M059J (cell line): ENCODE measurements at places on chromosomes 4 and X.

- DNase-seq, result peak; percentile 98
Observed at GRCh38 chrX:39755143-39756032, 342.4 kb downstream of the BCOR start.

GRCh38 chrX:52811065-52811625 lies at the start of gene XAGE5:
TSS of gene XAGE5 (plus strand) at chrX:52811287. CDS start at chrX:52812567, 1,280 bp downstream.
- DNase-seq, result no peak

- DNase-seq, result no peak
Observed at GRCh38 chr4:1031956-1032795, 20.8 kb downstream of the FGFRL1 start.

- DNase-seq, result peak; percentile 66
Observed at GRCh38 chrX:136166221-136166855, 19.0 kb downstream of the FHL1 start.

- DNase-seq, result no peak
Observed at GRCh38 chr4:65399084-65399483, 271.2 kb downstream of the EPHA5 start.

DNA sequence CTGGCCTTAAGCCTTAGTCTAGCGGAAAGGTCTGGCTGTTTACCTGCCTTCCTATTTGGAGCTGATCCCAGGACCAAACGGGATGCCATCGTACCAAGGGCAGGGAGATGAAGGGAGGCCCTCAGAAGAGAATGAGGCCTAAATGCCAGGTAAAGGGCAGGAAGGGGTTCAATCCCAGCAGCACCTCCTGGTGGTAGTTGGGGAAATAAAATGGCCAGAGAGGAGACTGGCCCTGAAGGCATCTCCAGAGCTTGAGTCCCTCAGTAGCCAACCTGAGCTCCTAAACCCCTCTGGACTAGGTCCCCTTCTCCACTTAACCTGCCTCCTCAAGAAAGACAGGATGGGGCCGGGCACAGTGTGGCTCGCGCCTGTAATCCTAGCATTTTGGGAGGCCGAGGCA lies 53.7 kb downstream of the KDM5C start:
- DNase-seq, result no peak

DNA sequence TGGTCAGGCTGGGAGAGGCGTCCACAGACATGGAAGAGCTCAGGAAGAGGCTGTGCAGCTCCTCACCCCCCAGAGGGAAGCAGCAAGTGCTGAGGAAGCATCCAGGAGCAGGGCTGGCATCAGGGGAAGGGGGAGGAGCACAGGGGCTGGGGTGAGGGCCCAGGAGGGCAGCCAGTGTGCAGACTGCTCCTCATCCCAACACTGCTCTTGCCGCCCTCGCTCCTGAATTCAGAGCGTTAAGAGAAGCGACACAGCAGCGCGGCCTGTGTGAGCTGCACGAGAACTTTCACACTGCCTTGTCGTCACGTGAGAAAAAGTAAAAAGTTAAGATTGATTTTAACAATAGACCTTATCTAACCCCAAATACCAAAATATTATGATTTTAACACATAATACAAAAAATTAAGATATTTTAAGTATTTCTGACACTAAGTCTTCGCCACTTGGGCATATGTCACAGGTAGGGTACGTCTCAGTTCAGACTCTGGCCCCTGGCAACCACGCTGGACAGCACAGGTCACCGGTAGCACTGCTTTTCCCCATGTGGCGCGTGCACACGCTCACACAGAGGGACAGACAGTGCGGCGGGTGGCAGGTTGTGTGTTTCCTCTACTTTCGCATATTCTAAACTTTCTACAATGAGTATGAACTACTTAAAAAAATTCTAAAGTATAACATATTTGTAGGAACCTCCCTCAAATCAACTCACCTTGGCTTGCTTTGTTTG lies 19.7 kb downstream of the NOP14 start:
- DNase-seq, result no peak

DNA sequence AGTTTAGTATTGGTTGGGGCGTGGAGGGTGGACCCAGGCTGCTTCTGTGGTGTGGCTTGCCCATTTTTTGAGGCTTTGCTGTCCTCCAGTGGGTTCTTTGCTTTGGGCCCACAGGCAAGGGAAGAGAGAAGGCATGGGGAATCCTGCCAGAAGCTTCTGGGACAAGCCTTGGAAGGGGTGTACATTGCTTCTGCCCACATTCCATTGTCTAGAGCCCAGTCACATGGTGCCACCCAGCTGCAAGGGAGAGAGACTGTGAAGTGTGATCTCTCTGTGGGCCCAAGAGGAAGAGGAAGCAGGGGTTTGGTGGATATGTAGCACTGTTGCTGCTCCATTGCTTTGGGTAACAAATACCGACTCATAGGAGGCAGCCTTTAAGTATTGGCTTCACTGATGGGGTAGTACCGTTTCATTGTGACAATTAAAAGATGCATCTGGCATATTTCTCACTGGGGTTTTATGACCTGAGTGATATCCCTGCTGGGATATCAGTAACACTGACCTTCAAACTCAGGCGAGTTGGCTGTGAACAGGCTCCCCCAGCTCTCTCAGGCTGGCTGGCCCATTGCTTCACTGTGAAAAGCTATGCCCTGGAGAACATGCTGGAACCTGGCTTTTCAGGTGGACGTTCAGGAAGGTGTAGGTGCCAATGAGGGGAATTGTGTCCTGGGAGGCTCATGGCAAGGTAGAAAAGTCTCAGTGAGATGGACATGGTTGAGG lies 85.9 kb downstream of the CLDN34 start:
- DNase-seq, result peak; percentile 29

DNA sequence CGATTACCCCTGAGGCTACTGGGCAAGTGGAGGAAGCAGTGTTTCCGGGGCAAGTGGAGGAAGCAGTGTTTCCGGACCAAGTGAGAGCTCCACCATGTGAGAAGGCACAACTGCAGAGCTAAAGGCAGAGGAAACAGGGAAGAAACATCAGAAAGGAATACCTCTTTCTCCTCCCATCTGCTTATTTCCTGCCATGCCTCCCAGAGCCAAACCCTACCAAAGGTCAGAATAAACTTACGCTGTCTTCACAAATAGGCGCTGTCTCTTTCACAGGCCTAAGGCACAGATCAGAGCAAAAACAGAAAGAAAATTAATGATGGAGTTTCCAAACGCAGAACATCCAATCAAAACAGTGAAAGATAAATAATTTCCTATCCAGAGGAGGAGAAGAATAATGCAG lies 153.0 kb downstream of the ATOH1 start:
- DNase-seq, result no peak

GRCh38 chr4:8294036-8294435 lies 24.5 kb downstream of the HTRA3 start:
- DNase-seq, result no peak

- DNase-seq, result no peak
Observed at GRCh38 chr4:133929531-133930239, 271.9 kb downstream of the PABPC4L start.

GRCh38 chr4:155609455-155610059 lies 57.1 kb upstream of the GUCY1A1 start:
- no peak for DNase-seq

- no peak for DNase-seq
Observed at GRCh38 chr4:126251169-126251568, 936.4 kb downstream of the FAT4 start.

- no peak for DNase-seq
Observed at GRCh38 chrX:153527208-153527607, 9.8 kb downstream of the ATP2B3 start.

- DNase-seq, result no peak
Observed at GRCh38 chr4:157803845-157804521, 368.8 kb downstream of the GASK1B start.

- DNase-seq, result peak; percentile 41
Observed at GRCh38 chrX:153305972-153306371, 15.6 kb downstream of the PNMA6F start.

DNA sequence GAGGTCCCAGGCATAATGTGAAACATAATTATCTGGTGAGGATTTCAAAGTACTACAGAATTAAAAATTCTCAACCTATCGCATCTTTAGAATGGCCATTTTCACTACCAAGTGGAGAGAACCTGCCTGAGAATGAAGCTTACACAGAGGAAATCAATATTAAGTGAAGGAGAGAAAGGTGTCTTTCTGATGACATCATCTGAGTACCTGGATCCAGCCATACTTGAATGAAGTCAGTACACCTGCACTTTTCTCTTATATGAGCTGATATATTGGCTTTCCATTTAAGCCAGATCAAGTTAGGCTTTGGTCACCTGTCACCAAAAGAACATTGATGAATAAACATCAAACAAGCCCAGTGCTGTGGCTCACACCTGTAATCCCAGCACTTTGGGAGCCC lies 118.9 kb upstream of the MED14 start:
- no peak for DNase-seq

DNA sequence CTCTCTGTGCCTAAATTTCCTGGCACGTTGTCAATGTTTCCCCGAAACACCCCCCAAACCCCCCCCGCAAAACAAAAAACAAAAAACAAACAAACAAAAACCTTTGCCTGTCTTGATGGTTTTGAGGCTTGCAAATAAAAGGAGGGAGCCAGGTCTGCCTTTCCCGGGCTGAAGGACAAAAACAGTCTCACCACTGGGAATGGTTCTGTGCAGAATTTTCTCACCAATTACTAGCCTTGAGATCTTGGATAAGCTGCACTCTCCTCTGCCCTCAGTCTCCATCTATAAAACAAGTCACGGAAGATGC lies 15.5 kb downstream of the NKX3-2 start:
- no peak for DNase-seq

- DNase-seq, result no peak
Observed at GRCh38 chr4:57158762-57159161, 48.6 kb upstream of the IGFBP7 start.

GRCh38 chr4:152162331-152162697 lies 373.6 kb downstream of the FBXW7 start:
- DNase-seq, result peak; percentile 27

DNA sequence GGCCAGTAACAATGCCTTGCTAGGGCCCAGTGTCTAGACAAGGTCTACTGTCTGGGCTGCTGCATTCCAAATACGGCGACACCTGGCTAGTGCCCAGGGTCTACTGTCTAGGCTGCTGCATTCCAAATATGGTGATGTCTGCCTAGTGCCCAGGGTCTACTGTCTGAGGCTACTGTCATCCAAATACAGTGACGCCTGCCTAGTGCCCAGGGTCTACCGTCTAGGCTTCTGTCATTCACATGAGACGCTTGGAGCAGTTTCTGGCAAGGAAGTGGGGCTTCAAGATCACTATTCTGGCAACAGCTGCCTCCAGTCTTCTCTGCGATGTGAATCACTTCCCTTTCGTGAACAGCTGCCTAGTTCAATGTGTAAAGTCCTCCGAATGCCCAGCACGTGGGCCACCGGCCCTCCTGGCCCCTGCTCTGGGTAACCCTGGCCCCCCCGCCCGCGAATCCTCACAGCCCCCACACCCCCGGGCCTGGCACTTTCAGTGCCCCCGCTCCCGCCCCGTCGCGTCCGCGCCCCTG lies 12.7 kb downstream of the ACOX3 start:
- DNase-seq, result peak; percentile 42

- DNase-seq, result no peak
Observed at GRCh38 chrX:22073928-22074327, 41.8 kb downstream of the PHEX start.

GRCh38 chrX:13102636-13103035 lies 58.2 kb upstream of the FAM9C start:
- peak; percentile 38 for DNase-seq

- peak; percentile 69 for DNase-seq
Observed at GRCh38 chr4:52574036-52574435, 85.1 kb downstream of the USP46 start.

DNA sequence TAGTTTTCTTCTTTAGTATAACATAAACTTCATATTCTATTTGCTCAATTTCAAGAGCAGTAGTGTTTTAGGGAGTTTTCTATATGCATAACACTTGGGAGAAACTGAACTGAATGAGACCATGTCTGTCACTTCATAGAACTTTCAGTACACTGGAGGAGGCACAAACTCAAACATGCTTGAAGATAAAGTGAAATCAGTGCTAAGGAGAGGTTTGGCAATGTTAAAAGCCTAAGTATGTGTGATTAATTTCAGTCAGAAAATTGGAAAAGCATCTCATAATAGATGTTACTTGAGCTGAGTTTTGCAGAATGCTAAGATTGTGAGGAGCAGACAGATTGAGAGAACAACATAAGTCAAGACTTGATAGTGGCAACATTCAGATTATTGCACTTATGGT lies 411.2 kb upstream of the HS3ST1 start:
- no peak for DNase-seq

DNA sequence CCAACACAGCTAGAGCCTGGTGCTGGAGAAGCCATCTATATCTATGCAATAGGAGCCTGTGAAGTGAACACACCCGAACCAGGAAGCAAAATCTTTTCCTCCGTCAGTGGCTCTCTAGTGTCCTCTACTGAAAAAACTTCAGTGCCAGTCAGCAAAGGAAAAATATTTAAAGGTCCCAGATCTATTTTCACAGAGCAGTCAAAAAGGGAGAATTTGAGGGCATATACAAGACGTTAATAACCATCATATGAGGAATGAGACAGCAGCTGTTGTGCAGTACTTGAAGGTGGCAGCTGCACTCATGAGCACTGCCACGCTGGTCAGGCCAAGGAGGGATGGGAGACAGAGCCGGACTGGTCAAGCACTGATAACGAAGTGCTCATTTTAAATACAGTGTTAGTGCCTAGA lies 14.4 kb downstream of the MCUB start:
- DNase-seq, result no peak

DNA sequence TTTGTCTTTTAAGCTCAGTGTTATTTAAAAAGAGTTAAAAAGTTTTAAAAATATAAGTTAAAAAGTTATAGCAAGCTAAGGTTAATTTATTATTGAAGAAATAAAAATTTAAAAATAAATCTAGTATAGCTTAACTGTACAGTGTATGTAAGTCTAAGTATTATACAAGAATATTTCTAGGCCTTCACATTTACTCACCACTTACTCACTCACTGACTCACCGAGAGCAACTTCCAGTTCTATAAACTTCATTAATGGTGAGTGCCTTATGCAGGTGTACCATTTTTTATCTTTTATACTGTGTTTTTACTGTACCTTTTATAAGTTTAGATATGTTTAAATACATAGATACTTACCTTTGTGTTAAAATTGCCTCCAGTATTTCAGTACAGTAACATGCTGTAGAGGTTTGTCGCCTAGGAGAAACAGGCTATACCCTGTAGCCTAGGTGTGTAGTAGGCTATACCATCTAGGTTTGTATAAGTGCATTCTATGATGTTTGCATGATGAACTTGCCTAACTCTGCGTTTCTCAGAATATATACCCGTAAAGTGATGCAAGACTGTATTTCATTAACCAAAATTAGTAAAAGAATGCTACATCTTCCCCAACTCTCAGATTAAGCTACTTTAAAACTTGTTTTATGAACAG lies 202.9 kb downstream of the CFAP299 start:
- peak; percentile 52 for DNase-seq

GRCh38 chrX:50697691-50698090 lies 116.3 kb downstream of the SHROOM4 start:
- DNase-seq, result peak; percentile 83

- DNase-seq, result no peak
Observed at GRCh38 chr4:168390041-168390440, 71.5 kb upstream of the DDX60 start.

- DNase-seq, result peak; percentile 79
Observed at GRCh38 chrX:10574663-10575062, 45.7 kb downstream of the MID1 start.
